GM23338 (cell line): ENCODE measurements at places on chromosomes 7 and 10.

DNA sequence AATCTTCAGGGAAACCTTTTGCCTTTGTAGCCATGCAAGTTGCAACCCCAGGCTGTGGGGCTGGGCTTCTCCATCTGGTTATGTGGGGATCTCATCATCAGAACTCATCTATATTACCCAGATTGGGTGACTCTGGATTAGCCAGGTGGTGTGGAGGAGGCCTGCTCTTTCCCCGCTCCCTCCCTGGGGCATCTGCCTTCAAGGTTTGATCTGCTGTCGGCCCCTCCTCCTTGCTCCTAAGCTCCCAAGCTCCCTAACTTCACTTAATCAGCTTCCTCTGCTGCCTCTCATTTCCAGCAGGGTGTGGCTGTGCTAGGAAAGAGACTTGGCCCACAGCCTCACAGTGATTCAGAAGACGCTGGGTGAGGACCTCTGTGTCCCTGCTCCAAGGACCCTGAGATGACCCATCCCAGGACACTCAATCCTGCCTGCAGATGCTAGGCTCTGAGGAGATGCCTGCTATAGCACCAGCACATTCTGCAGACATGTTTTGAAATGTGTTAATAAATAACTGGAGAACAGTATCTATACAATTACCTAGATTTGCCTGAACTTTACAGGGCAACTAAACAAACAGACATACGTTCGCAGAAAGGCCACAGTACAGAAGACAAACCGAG, 392.1 kb upstream of the PODXL start:
- DNase-seq, result no peak

GRCh38 chr7:19920705-19921104, 147.3 kb upstream of the TMEM196 start:
- peak; percentile 86 for DNase-seq

GRCh38 chr10:58265249-58265648, 2.4 kb downstream of the IPMK start:
- no peak for DNase-seq

- DNase-seq, result no peak
Measured at GRCh38 chr7:46900312-46901263, 681.3 kb downstream of the TNS3 start.

- DNase-seq, result no peak
Measured at GRCh38 chr7:31720366-31720765, 33.4 kb downstream of the PPP1R17 start.

DNA sequence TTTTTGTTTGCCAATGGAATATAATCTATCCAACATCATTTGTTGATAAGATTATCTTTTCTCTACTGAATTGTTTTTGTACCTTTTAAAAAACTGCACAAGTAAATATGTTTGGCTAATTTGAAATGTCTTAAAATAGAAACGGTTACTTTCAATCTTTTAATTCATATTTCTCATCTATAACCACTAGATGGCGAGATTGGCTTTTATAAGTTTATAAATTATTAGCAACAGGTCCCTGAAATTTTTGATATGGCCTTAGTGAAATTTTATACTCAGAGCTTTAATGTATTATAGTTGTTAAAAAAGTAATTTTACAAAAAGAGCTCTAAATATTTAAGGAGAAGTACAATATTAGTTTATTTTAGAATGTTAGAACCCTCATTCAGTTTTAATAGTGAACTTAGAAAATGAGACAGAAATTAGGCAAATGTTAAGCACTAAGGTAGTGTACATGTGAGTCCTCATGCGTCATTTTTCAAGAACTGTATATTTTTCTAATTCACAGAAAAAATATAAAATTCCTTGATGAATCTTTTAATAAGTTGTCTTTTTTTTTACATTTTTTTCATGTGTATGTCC, 592.5 kb downstream of the ARL4A start:
- DNase-seq, result peak; percentile 70

DNA sequence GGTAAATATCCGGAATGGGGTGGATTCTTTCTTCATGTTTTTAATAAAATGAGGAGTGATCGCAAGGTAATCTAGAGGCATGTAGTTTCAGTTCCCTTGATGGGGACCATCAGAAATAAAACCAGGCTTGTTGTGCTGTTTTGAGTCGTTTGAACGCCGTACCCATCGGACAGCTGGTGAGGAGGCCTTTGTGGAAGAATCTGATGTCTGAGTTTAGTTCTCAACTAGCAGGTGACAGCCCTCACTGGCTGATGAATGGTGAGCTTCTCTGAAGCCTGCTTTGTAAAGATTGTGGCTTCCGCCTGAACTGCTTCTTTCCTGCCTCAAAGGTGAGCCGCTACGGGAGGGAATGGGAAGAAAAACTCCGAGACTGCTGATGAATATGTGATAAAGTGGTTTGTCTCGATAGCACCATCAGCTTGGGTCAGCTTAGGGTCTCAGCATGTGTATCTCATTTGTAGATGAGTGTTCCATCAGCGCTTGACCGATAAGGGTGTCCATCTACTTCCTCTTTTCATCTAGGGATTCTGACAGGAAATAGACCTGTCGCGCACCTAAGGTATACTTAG, 977 bp downstream of the TMEM248 start:
- peak; percentile 25 for DNase-seq

- no peak for DNase-seq
Measured at GRCh38 chr10:4780782-4781181, 45.2 kb upstream of the AKR1E2 start.

DNA sequence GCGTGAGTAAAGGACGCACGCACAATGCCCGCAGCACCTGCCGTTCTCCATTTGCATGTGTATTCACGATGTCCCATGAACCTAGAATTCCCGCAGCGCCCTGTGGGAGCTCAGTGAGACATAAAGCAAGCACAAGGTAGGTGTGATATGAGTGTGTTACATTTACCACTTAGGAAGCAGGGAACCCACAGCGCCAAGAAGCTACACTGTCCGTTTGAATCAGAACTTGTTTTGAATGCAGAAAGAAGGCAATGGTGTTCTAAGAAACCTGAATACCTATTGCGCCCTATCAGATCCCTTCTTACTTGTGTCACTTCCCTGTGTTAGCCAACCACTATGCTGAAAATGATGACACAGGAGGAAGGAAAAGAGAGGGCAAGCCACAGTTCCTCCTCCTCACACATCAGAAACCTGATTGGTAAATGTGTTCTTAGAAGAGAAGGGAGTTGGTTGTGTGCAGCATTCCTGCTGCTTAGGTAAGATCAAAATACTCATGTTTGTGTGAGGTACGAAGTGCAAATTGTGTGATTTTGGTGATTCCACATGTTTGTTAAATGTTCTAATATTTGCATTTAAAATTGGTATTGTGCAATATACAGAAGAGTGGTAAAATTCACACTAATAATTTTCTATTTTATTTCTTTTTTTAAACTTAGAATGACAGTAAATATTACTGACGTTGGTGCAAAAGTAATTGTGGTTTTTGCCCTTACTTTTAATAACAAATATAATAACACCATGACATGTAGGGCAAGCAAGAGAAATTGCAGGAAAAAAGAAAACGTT, 185.4 kb downstream of the SEC23IP start:
- peak; percentile 56 for DNase-seq

GRCh38 chr7:45216181-45216580, 58.6 kb downstream of the RAMP3 start:
- DNase-seq, result no peak
